Fibroblast of skin of left biceps (primary cell): ENCODE measurements at places on chromosomes 5 and 9.

GRCh38 chr9:136247551-136247916 lies 1.9 kb upstream of the QSOX2 start:
- DNase-seq, result no peak

DNA sequence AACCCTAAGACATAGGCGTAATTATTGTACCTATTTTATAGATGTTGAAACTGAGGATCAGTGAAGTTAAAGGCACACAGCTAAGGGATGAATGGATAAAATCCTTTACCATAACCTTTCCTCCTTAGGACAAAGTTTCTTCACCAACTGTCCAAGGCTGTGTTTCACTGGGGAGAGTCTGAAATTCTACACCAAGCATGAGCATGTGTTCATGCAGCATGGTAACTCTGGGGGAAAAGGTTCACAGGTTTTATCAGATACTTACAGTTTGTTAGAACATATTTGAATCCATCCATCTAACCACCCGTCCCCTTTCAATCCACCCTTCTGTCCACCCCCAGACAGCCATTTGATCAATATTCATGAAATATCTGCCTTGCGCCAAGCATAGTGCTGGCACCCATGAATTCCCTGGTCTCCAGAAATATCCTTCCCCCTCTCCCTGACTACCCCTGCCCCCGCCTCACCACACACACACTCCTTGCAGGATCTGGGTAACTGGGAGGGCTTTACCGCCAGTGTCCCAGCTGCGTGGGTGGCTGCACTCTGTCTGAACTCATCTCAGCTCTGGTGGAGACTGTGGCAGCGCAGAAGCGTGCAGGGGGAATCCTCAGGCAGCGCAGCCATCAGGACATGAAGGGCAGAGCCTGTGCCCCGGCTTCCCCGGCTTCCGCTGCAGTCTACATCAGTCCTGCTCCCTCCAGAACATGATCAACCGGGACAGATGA lies 6.3 kb upstream of the KCNIP1 start:
- no peak for DNase-seq

- DNase-seq, result peak; percentile 64
These were observed 58.9 kb downstream of the AUH start for GRCh38 chr9:91302831-91303230.

- no peak for DNase-seq
These were observed 1.8 kb downstream of the SMC5 start for GRCh38 chr9:70260606-70261005.

DNA sequence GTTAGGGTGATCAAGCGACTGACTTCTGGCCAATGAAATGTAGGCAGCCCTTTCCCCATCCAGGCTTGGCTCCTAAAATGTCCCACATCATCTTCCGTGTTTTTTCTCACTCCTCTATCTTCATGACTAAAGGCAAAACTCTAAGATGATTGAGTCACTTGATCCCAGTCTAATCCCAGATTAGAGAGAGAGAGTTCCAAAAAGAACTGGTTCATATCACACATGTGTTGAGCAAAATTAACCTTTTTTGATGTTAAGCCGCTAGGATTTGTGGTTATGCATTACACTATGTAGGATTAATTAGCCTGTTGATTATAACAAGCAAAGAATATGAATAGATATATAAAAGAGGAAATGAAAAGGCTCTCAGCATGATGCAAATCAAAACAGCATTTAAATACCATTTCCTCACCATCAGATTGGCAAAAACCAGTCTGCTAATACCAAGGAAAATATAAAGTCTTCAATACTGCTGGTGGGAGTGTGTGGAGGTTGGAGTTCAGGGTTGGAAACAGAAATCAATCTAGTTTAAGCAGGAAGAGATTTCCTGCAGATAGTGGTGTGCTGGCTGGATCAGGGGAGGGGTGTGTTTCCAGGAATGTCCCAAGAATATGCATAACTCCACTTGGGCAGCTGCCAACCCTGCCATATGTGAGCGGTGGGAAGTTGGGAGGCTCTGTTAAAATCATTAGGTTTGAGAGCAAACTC lies 187.6 kb upstream of the S1PR3 start:
- peak; percentile 36 for DNase-seq

- DNase-seq, result no peak
These were observed 122.9 kb downstream of the CAVIN4 start for GRCh38 chr9:100700689-100701318.

- DNase-seq, result no peak
These were observed 111.5 kb downstream of the PSAT1 start for GRCh38 chr9:78408388-78408787.

GRCh38 chr5:153809166-153809565 lies 229.5 kb downstream of the FAM114A2 start:
- DNase-seq, result peak; percentile 21

GRCh38 chr5:107669096-107670031 lies 1.4 kb downstream of the EFNA5 start:
- no peak for DNase-seq

DNA sequence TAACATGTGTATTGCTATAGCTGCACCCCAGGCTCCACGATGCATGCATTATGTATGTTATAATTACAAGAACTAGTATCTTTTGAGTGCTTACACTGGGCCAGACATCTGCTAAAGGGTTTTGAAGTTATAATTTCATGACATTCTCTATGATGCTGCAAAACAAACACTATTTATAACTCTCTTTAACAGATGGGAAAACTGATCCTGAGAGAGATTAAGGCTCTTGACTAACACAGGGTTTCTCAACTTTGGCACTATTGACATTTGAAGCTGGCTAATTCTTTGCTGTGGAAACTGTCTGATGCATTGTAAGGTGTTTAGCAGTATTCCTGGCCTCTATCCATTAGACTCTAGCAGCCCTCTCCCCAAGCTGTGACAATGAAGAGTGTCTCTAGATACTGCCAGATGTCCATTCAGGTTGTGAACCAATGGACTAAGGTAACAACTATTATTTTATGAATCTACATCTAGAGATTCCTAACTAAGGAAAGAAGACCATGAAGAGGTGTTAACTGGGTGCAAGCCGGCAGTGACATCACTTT lies 258.6 kb downstream of the ASTN2 start:
- DNase-seq, result no peak

DNA sequence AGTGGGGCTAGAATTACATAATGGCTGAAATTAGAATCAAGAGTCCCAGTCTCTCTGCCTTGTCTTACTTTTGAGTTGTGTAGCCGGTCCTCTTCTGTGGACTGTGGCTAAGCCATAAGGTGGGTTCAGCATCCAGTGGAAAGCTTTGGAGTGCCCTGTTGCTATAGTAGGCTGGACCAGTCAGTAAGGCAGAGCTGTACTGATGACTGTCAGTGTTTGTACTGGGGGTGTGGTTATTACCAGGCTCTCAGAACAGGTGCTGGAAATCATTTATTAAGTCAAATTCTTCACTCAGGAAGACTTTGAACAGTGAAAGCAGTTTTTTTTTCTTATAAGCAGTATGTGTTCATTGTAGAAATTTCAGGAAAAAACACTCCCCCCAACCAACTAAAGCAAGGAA lies 129.4 kb downstream of the ZSWIM6 start:
- DNase-seq, result no peak

GRCh38 chr9:122158202-122158601 lies 1.4 kb downstream of the NDUFA8 start:
- DNase-seq, result no peak

DNA sequence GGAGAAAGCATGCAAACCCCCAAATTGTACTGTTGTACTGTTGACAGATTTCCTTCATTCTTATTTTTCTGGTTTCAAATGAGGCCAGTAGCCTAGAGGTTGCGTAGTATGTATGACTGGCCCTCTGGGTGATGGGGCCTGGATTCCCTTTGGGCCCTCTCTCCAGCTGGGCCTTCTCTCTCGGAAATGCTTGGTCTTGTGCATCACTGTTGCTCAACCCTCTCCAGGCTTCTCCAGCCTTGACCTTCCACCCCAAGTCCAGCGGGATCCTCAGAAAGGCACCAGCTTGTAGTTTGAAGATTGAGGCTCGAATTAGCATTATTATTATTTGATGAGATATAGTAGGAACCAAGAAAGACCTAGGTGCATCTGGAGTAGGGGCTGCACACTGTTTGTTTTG lies 87.0 kb downstream of the ANGPTL2 start:
- no peak for DNase-seq

- DNase-seq, result peak; percentile 56
These were observed 281.3 kb downstream of the ARRDC3 start for GRCh38 chr5:91101600-91102379.

- DNase-seq, result no peak
These were observed 678.5 kb upstream of the NUDT12 start for GRCh38 chr5:104241046-104241445.

DNA sequence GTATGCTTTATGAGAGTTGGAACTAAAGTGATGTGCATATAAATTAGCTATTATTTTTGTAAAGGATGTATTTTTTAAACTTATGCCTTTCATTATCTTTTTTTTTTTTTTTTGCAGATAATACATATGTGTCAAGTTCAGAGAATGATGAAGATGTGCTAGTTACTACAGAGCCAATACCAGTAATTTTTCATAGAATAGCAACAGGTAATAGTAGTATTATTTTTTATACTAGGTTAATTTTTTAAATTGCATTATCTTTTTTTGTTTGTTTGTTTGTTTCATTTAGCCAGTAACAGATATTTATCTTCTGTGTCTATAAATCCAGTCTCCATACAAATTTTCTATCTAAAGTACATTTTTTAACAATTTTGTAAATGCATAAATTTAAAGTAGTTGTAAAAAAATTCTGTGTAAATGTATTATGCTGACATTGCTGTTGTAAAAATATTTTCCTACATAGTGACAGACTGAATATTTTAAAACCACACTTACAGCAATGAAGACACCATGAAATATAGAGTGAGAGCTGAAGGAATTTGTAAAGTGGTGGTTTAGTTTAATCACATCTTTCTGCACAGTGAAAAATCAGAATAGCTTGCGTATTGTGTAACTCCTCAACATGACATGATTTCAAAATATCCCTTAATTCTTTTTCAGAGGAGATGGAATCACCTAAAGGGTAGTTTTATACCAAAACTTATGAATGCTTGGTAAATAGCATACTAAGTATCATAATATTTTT lies 93.3 kb downstream of the PARP8 start:
- peak; percentile 2 for DNase-seq

DNA sequence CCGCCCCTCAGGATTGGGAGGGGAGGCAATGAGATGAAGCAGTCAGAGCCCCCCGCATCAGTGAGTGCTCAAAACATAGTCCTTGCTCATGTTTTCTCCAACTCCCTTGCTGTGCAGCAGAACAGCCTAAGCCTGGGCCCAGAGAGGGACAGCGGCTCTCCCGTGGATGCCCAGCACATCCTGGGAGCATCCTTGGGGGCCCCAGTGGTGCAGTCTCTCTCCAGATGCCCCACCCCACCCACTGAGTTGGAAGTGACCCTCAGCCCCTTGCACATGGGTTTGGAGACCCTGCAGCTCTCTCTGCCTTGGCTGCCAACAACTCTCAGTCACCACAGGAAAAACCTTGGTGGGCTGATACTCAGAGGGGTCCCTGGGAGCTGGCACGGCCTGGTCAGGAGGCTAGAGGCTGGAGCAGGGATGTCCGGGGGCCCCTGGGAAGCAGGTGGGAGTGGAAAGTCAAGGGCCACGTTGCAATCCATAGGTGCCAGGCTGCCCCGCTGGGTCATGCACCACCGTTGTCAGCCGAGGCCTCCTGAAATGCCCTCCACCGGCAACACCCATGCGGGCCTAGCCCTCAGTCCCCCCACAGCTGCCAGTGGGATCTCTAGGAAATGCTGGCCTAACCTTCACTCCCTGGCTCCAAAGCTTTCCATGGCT lies 242.5 kb downstream of the PBX3 start:
- no peak for DNase-seq

GRCh38 chr5:171410181-171410580 lies 9.3 kb upstream of the FGF18 start:
- no peak for DNase-seq

DNA sequence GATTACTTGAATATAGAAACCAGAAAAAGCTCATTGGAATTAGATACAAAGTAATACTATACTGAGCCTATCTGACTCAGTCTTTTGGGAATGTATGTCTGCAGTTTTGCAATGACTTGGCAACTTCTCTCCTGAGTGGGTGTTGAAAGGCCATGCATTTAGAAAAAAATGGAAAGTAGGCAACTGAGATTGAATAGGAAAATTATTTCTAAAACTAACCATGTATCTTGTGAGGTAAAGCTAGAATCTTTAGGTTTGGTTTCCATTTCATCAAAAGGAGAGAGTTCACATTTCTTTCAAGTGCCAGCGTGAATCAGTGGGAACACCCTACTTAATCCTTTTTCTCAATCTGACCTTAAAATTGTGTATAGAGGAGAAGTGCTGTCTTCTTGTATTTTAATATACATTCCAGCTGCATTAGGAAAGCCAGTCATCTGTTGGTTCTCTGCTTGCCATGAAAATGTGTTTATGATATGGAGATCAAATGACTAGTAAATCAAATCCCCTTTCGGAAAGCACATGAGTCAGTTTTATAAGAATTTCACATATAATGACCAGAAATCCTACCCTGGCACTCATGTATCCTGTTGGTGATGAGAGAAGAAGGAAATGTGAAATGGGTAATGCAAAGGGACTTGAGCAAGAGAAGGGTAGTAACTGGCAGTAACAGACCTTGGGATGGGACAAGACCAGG lies 30.4 kb downstream of the NFX1 start:
- DNase-seq, result peak; percentile 94

DNA sequence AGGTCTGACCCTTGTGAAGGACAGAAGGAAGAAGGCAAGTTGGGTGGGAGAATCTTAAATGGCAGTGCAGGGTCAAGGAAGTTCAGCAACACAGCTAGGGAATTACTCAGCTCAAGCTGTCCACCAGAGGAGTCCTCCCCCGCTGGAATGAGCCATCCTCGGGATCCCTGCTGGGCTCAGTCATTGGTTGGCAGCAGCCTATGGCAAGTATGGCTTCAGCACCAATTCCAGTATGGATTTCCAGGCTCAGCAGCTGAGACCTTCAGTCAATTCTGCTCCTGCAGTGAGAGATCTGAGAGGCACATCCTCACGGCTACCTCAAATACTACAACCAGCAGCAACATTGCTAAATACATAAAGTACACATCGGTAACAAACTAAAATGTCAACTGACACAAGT lies 280.6 kb upstream of the PIK3R1 start:
- DNase-seq, result no peak

DNA sequence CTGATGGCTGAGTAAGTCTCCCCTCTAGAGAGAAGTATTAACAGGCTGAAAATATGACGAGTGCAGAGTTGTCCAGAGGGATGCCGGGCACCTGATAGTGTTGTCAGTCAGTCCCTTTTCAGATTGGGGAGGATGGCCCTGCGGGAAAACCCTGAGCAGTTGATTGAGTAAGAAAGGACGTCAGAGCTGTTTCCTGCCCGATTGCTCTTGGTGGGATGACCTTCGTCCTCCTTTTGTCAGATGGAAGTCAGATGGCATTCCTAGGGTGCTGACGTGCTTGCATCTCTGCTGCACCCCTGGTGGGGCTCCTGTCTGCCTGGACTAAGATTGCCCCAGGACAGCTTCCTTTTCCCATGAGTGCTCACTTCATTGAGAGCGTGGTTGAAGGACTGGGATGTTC lies 9.8 kb downstream of the ZNF354B start:
- no peak for DNase-seq

GRCh38 chr9:114631166-114631565 lies 20.1 kb downstream of the TMEM268 start:
- no peak for DNase-seq

GRCh38 chr9:132156262-132156661 lies 5.6 kb upstream of the NTNG2 start:
- DNase-seq, result no peak
